ENCODE measurements at places on chromosomes 7 and 10.

DNA sequence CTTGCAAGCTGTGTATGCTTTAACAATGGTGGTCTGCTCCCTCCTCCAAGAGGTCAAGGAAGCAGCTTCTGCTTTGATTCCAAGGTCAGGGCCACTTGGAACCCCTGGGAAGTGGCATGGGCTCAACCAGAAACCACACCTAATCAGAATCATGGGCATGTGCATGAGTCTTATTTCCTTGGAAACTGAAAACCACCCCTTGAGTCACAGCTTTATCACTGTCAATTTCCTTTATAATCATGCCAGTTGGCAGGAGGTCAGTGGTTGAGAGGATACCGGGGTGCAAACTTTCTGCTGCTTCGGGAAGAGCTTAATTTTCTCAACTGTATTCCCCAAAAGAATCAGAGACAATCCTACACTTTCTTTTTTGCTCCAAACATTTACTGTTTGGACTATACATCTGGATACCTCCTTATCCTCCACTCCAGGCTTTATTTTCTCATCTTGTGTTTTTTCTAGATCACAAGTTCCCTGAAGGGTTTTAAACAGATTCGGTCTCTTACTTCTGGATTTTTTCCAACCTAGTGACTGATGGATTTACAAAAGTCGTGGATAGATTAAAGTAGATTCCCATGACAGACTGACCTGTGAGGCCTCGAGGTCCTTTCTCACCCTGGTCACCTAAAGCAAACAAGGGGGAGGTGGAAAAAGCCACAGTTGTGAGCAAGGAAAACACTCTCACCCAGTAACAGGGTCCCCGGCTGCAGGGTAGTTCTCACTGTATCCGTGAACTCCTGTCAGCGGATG is 36.0 kb downstream of the COL17A1 start:
- no peak for DNase-seq

GRCh38 chr7:112083776-112084355 is 122.3 kb downstream of the DOCK4 start:
- DNase-seq = no peak

DNA sequence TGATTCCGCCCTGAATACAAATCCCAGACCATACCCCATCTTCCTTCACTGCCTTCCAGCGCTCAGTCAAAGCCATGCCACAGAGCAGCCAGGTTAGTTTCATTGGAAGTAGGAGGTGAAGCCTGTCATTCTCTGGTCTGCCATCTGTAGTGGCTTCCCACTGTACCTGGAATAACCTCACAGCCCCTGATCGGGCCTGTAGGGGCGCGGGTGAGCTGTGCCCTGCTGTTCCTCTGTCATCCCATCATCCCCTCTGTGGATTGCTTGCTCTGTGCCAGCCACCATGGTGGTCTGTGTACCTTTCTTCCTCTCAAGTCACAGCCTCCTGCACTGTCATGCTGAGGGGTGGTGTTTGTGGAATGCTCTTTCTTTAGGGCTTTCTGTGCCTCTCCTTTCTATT is 155.1 kb downstream of the ZNF22 start:
- DNase-seq = no peak

GRCh38 chr10:131777162-131777561 is 123.6 kb upstream of the PPP2R2D start:
- DNase-seq = no peak

DNA sequence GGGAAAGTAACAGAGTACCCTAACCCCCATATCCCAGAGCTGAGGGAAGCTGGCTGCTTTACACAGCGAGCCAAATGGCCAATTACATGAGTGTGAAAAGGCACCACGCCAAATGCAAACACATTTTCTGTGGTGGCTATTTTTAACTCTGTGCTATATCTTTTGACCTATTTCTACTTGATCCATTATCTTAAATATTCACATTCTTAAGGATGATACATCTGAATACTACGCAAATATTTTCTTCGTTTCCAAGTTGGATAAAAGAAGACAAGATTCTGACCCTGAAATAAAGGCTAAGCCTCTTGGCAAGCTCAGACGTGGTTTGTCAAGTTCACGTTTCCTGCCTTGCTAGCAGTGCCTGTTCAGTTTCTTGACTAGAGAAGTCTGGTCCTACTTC is 146.7 kb upstream of the TMEM196 start:
- DNase-seq = no peak

DNA sequence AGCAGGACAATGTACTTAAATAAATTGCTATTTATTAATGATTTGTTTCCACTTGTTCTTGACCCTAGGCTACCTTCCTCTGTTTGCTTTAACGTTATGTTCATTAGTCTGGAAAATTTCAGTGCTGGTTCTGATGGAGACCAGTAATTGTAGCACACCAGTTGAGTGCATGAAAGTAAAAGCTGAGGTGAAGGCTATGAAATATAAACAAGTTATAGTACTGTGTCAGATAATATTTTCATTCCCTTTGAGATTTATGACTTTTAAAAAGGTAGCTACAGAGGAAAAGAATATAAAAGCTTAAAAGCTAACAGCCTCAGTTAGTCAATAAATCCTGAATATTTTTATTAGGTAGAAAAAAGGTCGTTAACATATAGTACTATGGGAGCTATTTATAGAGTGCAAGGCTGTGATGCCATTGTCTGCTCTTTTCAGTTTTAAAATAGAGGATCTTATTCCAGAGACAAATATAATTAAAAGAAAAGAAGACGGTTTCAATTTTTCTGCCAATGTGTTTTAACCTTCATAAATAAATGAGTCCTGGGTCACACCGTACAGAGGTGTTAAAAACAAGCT is 351.8 kb upstream of the ETV1 start:
- DNase-seq = no peak

GRCh38 chr10:73117976-73118743 is 7.9 kb downstream of the NUDT13 start:
- no peak for DNase-seq

GRCh38 chr10:119313644-119314043 is 106.3 kb downstream of the GRK5 start:
- DNase-seq = no peak

- no peak for DNase-seq
Observed at GRCh38 chr7:39609113-39609934, 14.0 kb upstream of the RALA start.

- no peak for DNase-seq
Observed at GRCh38 chr7:86928308-86928707, 131.1 kb downstream of the ELAPOR2 start.

GRCh38 chr10:129775681-129776080 is 188.4 kb downstream of the EBF3 start:
- DNase-seq = no peak

GRCh38 chr7:73992101-73992562 is 35.8 kb upstream of the ELN start:
- no peak for DNase-seq

DNA sequence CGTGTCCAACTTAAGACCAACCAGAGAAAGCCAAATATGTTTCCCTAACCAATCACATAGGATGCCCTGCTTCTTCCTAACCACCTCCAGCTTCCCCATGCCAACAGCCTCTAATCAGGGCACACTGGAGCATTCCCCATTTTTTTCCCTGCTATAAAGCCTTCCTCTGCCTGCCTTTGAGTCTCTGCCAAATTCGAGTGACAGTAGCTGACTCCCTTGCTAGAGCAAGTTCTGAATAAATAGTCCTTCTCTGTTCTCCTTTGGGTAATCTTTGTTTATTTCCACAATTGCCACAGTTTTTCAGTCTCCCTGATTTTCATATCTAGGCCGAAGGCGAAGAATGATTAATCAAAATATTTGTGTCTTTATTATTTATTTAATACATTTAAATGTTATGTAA is 96.7 kb downstream of the ANLN start:
- no peak for DNase-seq

DNA sequence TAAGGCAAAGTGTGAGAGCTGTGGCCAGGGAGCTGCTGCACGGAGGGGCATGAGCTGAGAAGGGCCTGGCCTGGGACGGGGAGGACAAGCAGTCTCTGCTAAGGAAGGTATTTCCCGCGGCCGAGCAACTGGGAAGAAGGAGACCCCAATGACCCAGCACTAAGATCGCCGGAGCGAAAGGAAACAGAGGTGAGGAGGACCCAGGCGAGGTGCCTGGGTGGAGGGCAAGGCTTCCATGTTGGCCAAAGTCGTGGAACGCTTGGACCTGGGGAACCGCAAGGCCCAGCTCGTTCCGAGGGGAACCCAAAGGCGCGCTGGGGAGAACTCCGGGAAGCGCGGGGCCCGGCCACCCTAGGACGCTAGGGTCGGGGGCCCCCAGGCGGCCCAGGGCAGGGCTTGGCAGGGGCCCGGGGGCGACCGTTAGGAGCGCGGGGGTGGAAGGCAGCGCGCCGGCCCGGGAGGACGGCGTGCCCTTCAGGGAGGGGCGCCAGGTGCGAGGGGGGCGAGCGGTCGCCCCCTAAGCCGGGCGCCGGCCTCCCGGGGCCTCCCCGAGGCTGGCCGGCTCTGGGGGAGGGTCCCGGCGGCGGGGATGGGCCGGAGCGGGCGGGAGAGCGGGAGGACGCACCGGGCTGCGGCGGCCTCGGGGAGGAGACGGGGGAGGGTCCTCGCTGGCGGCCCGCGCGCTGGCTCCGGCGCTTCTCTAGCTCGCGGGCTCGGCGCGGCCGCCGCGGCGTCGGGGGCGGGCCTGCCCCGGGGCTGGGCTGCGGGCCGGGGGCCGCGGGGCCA is 545 bp downstream of the GIGYF1 start:
- DNase-seq = no peak

DNA sequence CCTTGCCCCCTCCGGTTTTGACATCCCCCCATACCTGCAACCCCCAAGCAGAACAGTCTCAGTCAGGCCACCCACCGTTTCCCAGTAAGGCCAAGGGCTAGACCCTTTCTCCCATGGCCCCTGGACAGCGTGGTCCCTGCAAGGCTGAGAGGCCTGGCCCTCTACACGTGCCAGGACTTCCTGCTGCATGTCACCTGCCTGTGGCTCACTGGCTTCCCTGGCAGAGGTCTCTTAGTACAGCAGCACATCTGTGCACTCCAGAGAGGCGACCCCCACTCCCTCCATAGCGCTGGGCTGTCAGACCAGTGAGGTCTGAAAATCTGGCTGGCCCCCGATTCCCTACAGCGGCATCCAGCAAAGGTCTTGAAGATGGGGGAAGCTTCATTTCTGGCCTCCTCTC is 26.4 kb upstream of the JAKMIP3 start:
- no peak for DNase-seq

- no peak for DNase-seq
Observed at GRCh38 chr7:31373337-31374289, 33.1 kb upstream of the NEUROD6 start.

DNA sequence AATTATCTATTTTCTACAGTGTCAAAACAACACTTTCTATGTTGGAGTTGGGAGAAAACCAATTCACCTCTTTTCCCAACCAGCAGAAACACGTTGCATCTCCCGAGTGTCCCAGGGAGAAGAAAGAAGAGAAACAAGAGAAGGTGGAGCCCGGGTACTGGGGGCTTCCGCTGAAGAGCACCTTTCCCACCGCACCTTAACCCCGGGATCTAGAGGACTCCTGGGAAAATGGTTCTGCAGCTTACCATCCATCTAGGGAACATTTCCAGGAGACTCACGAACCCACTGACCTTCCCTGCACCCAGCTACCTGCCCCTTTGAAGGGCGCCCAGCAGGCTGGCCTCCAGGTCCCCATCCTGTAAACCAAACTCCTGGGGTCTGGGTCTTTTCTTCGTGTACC is 346.8 kb downstream of the TCERG1L start:
- no peak for DNase-seq

All from activated CD4-positive, CD25-positive, alpha-beta regulatory T cell treated with anti-CD3 and anti-CD28 coated beads, Interleukin-2, amount 50 U/mL, for 16 hours (primary cell).